Smooth muscle cell of the umbilical artery (primary cell): ENCODE measurements at places on chromosomes 6 and 20. TPM values are rescaled to one million over a fixed set of nuclear protein-coding genes. Genes with fewer than 3 reads are reported as not detected.

CMTR1 gene
- 36.8 and 43.6 TPM in 2 replicates for total RNA-seq

WFDC10A gene
- not detected in 2 replicates for total RNA-seq

COL21A1 gene
- 0.05 and 0.30 TPM in 2 replicates for total RNA-seq

OTOR gene
- total RNA-seq = not detected in 2 replicates

FNDC1 gene
- total RNA-seq = 0.30 TPM in 1 of 2 replicates, not detected in the other

SIRPA gene
- total RNA-seq = 12.9 and 16.9 TPM in 2 replicates
